Spinal cord (tissue), 10 donors: ENCODE measurements at places on chromosomes 2 and 18. TPM values are rescaled to one million over a fixed set of nuclear protein-coding genes. Genes with fewer than 3 reads are reported as not detected.

The SUCLG1 gene
- total RNA-seq: 76.2 TPM

The TOGARAM2 gene
- 1.3 TPM for total RNA-seq

The DPP4 gene
- 15.7 TPM for total RNA-seq

The TWSG1 gene
- total RNA-seq: 73.6 TPM

The IL1A gene
- total RNA-seq: 0.55 TPM

The RNF138 gene
- total RNA-seq: 49.8 TPM

The CCDC68 gene
- total RNA-seq: 12.6 TPM

The IKZF2 gene
- 18.5 TPM for total RNA-seq

The KATNAL2 gene
- 9.6 TPM for total RNA-seq

The SCN7A gene
- 125 TPM for total RNA-seq

The SPATA3 gene
- not detected for total RNA-seq

The NFATC1 gene
- 8.0 TPM for total RNA-seq

The GAL3ST2 gene
- 0.33 TPM for total RNA-seq

The EN1 gene
- total RNA-seq: 2.8 TPM

The HOXD1 gene
- 2.7 TPM for total RNA-seq

The COL4A3 gene
- total RNA-seq: 2.2 TPM

The OR6B3 gene
- 0.40 TPM for total RNA-seq

The OTX1 gene
- total RNA-seq: not detected

The PASK gene
- total RNA-seq: 9.0 TPM

The VIT gene
- total RNA-seq: 3.8 TPM

The TMEM182 gene
- total RNA-seq: 4.0 TPM

The ATF2 gene
- 88.1 TPM for total RNA-seq

The KLHL41 gene
- total RNA-seq: 3.9 TPM

The UGT1A7 gene
- total RNA-seq: not detected

The NEU2 gene
- total RNA-seq: not detected

The IL36RN gene
- not detected for total RNA-seq
